ENCODE measurements at places on chromosomes 12 and 14.

DNA sequence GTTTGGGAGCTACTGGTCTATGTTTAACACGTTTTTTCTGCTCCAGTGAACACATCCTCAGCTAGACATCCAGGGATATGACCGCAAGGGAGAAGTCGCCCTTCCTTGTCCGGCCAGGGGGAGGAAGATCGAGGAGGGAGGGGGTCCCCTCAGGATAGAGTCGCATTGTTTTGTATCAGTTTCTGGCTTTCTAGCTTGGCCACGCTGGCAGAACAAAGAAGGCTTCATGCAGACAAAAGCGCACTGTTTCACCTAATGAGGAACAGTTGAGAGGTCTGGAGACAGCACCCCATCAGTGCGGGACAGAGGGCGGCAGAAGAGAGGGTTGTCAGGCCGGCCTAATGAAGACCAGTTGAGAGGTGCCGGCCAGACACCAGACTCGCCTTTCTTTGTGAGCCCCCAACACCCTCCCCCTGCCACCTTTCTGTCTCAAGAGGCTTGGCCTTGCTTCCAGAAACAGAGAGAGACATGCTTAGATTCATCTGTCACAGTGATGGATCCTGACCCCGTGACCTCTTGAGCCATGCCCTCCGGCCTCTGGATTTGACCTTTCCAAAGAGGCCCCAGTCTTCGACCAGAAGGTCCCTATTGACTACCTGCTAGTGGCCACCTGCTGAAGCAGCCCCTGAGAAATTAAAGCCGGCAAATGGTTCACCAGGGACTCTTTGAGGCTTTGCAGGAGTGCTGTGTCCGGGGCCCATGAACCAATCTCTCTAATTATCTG, 254.7 kb upstream of the TBX3 start:
- DNase-seq, result no peak

DNA sequence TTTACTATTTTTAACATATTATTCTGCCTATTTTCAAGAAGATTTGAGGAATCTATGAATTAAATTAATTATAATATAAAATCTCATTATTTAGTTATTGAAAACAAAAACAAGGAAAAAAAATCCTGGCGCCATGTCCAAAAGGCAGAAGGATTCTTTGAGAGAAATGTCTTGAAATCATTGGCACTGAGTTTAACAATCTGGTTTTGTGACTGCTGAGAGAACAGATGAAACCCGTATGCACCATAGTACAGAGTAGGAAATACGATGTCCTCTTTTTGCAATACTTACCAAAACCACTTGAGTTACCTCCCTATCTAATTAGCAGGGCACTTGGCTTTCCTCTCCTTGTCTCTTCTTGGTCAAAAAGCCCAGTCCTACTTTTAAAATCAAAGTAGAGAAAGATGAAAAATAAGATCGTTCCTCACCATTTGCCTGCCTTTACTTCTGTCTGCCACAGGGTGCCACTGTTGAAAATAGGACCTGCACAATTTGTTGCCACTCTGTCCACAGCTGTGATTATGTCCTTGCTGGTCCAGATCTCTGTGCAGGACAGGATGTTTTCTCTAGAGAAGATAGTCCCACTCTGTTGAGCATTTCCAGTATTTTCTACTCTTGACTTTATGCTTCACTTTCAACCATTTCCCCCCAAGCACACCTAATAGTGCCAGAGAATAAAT, 179.7 kb downstream of the PDZRN4 start:
- no peak for DNase-seq

GRCh38 chr14:66371776-66372175, 114.4 kb upstream of the CCDC196 start:
- DNase-seq, result no peak

- no peak for DNase-seq
These were observed 118.9 kb downstream of the VEZT start for GRCh38 chr12:95336387-95337067.

DNA sequence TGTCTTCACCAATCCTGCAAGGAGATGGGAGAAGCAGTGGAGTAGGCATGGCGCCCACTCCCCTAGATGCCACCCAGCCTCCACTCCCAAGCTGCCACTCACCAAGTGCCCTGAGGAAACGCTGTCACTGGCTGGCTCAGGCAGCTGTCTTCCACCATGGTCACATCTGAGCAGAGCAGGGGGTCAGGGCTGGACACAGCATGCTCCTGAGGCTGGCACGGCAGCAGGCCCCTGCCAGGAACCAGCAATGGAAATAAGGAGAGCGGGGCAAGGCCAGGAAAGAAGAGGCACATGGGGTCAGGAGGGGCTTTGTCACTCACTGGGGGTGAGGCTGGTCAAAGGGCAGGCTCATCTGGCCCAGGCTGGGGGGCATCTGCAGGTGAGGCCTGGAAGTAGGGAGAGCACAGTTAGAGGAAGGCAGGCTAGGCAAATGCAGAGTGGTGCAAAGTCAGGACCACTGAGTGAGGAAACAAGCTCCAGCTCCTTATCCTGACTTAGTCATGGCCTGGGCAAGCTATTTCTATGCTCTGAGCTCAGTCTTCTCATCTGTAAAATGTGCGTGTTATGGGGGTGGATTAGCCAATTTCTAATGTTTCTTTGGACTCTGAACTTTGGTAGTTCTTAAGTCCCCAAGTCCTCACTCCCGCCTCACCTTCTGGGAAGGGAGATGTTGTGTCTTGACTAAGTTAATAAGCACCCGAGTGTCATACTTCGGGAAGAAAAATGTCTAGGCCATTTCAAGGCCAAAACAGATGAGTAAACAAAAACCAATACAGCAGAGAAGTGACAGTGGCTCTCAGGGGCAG, 8.0 kb downstream of the NAB2 start:
- DNase-seq, result no peak

DNA sequence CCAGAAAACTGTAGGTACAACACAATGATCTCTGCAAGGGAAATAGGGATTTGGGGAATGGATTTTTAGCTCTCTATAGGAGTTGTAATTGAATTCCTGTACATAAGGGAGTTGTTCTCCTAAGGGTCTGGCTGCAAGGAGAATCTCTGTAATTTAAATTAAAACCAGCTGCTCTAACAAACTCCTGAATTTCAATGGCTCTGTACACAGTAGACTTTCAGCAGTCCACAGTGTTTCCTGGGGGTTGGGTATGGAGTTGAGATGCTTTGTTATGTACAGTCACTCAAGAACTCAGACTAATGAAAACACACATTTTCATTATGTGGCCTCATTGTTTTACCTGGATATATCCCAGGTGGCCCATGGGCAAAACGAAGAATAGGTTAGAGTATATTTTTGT, 93.2 kb downstream of the NAV3 start:
- DNase-seq, result no peak

GRCh38 chr12:74732826-74733225, 195.2 kb downstream of the ATXN7L3B start:
- no peak for DNase-seq

DNA sequence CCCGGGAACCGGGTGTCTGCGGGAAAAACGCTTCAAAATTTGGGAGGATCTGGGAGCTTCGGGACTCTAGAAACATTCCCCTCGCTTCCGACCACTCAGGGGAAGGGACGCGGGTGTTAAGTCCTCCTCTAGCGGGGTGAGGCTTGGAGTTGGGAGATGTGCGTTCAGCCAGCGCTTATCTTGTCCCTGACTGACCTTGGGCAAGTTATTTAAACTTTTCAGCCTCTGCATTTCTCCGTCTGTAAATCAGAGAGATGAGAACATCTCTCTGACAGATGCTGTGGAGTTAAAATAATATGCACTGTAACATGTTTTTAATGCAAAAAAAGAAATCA, 76.9 kb upstream of the ANO4 start:
- DNase-seq, result no peak

DNA sequence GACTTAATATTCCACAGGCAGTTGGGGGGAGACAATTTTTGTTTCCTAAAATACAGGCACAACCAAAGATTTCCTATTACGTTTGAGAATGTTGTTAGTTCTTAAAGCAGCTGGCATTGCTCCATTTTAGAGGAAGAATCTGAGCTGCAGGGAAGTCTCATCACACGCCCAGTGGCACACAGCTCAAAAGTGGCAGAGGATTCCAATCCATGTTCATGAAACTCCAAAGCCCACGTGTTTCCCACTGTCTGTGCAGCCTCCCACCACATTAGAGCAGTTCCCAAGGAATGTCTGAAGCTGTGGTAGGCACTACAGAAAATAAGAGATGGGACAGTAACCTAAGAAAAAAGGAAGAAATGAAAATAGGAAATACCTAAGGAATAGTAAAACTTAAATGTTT, 6.1 kb upstream of the IL26 start:
- no peak for DNase-seq

- DNase-seq, result no peak
These were observed 25.2 kb downstream of the SPRING1 start for GRCh38 chr12:116712458-116713303.

DNA sequence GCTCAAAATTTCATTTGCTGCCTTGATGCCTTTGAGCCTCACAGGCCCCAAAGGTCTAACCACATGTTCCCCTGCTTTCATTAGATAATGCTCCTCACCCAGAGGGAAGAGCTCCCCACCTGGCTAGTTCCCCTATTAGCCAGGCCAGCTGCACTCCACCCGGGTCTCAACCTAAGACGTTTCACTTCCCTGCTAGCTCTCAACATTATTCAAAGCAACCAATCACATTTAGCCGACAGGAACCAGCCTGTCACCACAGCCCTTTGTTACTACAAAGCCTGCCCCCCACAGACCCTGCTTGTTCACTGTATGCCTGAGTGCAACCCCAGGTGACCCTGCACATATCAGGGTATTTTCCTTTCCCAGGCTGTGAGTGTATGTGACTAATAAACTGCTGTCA, 78.6 kb downstream of the SLC15A5 start:
- DNase-seq, result no peak

GRCh38 chr12:65949971-65950370, 125.7 kb downstream of the HMGA2 start:
- no peak for DNase-seq

DNA sequence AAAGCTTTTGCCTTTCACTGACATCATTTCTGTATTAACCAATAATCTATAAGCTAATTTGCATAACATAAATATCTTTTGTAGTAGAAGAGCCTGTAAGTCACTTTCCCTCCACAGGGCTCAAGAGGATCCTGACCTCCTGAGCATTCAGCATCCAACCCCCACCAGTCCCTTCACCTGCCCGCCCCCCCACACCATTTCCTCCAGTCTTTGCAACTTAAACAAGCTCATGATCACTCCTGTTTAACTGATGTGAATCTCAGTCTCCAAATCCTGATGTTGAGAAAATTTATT, 12.0 kb upstream of the CRY1 start:
- no peak for DNase-seq

GRCh38 chr14:85437148-85437547, 92.8 kb upstream of the FLRT2 start:
- DNase-seq, result no peak

DNA sequence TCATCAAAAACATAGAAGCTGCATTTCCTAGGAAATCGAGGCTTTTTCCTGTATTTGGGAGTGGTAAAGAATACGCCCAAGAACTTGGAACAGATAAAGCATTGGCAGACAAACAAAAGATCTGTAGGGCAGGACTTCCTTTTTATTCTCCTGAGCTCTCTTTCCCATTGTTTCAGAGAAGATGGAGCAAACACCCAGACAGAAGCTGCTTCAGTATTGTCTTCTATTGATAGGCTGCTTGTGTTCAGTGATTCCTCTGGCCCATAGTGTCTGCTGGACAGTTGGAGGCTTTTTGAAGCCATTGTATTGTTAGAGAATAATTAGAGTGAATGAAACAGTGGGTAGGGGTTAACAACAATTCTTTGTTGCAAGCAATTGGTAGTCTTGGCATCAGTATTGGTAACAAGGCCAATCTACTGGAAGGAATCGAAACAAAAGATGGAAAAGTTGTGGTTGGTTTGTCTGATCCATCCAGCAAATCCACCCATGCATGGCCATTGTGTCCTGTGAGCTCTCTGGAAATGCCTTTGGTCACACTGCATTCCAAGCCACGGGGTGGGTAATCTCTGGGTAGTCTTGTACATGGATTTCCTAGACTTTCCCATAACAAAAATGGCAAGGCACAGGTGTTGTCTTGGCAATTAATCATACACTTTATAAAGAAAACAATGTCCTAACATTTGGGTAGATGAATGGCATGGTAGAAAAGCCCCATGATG, 424.8 kb downstream of the RAD51B start:
- DNase-seq, result no peak

DNA sequence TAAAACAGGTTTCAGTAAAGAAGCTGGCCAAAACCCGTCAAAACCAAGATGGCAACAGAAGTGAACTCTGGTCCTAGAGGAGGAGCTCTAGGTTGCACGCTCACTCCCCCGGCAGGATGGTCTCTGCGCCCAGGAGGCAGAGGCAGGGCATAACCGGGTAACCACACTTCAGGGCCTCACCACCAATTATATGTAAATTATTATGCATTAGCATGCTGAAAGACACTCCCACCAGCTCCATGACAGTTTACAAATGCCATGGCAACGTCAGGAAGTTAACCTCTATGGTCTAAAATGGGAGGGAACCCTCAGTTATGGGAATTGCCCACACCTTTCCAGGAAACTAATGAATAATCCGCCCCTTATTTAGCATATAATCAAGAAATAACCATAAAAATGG, 20.1 kb upstream of the SLC6A12 start:
- no peak for DNase-seq

DNA sequence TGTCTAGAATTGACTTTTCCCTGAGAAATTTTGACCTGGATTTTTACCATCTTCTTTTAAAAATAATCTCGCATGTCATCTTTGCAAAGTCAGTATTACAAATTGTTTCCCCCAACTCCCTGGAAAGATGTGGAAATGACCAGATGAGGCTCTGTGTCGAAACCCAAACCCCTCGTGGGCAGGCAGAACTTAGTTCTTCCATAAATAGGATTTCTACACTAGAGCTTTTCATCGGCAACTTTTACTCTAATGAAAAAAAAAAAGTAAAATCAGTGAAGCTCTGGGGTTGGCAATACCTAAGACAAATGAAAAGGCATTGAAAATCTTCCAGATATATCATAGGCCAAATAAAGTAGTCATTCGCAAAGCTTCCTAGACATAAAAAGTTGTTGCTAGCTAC, 17.0 kb downstream of the SSPN start:
- DNase-seq, result no peak

DNA sequence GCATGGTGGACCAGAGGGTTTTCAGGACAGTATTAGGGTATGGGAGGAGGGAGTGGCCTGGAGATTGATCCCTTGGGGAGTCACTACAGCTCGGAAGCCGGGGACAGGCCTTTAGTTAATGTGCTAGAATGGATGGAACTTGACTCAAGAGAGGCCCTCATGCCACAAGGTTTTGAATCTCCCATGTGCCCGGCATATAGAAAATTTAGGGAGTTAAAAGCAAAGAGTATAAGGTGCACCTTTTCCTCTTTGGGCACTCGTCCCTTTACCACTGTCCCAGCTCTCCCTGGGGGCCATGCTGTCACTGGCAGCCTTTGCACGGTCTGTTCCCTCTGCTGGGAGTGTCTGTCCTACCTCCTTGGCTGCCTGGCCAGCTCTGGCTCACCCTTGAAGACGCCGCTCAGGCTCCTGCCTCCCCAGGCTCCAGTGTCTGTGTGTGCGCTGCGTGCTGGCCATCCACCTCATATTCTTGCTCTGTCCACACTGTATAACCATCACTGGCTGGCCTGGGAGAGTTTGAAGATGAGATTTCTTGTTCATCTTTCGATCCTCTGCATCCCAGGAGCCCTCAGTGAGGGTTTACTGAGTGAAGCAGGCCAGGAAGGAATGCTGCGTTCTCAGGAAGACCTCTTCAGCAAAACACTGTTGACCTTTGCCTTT, 161.3 kb downstream of the ZFP36L1 start:
- no peak for DNase-seq

- DNase-seq, result no peak
These were observed 635 bp downstream of the LTA4H start for GRCh38 chr12:96034621-96035282.

GRCh38 chr14:23346693-23347405, 5.8 kb downstream of the SLC22A17 start:
- DNase-seq, result no peak

- DNase-seq, result no peak
These were observed 16.2 kb upstream of the PCNX1 start for GRCh38 chr14:70890826-70891659.
